ENCODE measurements at places on chromosomes 6 and 20. TPM values are rescaled to one million over a fixed set of nuclear protein-coding genes. Genes with fewer than 3 reads are reported as not detected.

DNA sequence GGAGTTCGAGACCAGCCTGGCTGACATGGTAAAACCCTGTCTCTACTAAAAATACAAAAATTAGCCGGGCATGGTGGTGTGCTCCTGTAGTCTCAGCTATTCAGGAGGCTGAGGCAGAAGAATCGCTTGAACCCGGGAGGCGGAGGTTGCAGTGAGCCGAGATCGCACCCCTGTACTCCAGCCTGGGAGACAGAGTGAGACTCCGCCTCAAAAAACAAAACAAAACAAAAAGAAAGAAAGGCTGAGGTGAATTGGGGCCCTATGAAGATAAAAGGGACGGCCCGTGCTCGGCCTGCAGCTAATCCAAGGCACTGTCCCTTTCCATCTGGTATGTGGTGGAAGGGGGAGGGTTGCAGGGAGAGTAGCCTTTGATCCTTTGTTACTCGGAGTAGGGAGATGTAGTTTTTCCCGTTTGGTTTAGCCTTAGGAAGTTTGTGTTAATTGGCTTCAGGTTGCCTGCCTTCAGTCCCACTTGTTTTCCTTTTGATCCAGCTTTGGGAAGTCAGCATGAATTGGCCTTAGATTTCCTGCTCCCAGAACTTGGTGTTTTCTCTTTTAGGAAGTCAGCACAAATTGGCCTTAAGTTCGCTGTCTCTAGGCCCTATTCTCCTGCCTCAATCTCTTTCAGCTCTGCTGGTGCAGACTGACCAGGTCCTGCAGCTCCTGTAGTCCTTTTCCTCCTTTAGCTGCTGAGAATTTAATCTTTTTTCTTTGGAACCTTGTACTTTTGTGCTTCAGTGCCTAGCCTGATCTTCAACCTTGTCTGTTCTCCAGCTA is 36.1 kb upstream of the PAQR8 start:
- no peak for DNase-seq

GRCh38 chr6:29236060-29236459 is 65.4 kb downstream of the OR2J2 start:
- DNase-seq = no peak

The ADGB gene
- 0.43 TPM for total RNA-seq

GRCh38 chr20:3383878-3384495 is 23.5 kb downstream of the DNAAF9 start:
- no peak for DNase-seq

DNA sequence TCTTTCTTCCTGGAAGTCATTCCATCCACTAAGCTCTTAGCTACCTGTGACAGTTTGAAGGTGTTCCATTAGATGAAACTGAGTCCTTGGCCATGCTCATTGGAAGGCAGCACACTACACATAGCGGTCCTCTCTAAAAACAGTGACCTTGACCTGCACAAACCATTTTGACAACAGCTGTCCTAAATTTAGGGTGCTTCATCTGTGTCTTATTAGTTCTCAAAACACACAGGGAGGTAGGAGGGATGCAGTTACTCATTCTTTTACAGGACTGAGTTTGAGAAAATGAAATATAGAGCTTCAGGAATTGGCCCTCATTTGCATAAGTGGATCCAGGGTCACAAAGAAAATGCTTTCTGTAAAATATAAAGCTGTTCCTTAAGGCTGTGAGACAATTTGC is 20.4 kb upstream of the MAP3K4 start:
- no peak for DNase-seq

The ZBTB46 gene
- total RNA-seq = 4.0 TPM

DNA sequence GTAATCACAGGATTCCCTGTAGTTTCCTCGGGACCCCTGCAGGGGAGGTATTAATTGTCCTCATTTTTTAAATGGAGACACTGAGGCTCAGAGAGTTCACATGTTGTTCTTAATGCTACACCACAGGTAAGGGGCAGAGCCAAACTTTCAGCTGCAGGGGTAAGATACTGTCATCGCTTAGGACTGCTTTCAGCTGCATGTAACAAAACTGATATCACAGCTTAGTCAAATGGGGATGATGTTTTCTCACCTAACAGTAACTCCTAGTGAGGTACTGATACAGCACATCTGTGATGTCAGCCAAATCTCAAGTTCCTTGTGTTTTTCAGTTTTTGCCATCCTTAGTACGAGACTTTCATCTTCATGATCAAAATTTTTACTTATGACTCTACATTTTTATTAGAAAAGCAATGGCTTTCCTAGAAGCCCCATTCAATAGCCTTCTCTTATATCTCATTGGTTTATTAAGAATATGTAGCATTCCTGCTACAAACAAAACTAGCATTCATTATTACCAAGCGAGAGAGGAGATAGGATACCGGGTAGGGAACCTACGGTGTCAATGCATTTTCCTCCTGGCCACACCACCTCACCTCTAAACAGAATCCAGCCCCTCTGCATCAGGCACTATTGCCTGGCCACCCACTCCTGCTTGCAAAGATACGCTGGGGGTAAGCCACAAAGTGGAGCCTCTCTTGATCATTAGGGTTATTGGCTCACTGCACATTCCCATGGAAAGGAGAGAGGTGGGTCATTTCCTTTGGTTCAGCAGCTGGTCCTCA is 557.5 kb downstream of the CD83 start:
- DNase-seq = no peak

- peak; percentile 81 for DNase-seq
These were observed 95.3 kb downstream of the NFATC2 start for GRCh38 chr20:51447097-51447764.

The DEFB124 gene
- not detected for total RNA-seq

The KCNK5 gene
- total RNA-seq = 9.5 TPM

DNA sequence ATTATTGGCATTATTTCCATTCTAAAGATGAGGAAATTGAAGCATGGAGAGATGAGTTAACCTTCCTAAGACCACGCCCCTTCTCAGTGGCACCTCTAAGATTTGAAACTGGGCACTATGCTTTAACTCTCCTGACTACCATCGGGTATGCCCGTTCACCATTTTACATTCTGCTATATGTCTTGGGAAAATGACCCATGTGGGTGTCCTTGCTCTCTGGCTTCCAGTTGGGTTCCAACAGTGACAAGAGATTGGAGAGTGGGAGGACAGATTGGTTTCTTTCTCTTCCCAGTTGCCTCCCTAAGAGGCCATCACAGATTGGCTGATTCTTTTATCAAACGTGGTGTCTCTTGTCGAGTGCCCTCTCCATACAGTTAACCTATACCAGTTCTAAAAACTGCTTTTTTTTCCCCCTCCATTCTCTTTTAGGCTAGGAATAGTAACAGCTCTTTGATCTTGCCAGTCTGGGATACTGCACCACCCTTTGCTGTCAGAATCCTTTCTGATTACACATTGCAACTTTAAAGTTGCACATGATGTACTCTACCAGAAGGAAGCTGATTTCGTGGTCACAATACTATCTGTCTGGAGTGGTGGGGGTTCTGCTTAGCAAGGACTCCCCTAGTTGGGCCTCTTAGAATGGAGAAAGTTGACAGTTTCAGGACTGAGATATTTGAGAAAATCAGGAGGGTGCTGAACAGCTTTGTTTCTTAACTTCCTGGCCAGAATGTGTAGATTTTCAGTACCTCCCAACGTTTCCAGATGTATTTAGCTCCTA is 88.0 kb upstream of the ELOVL5 start:
- DNase-seq = no peak

GRCh38 chr6:138795809-138796603 is at the start of gene ECT2L:
TSS of gene ECT2L (plus strand) at chr6:138796087. CDS start at chr6:138813275, 17,188 bp downstream.
- no peak for DNase-seq

DNA sequence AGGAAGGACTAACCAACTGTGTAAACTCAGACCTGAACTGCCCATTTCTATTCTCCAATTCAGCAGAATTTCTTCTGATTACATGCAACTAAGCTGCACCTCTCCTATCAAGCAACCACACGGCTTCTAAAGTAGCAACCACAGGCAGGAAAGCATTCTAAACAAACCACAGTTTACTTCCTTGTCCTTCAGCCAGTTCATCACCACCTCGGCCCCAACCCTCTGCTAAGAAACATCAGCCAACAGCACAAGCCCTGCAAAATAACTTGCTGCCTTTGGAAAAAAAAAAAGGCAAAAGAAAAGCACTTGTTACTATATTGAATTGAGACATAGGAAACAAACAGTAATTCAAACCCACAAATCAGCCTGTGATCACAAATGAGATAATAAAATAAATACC is 140.3 kb downstream of the NFATC2 start:
- DNase-seq = no peak

DNA sequence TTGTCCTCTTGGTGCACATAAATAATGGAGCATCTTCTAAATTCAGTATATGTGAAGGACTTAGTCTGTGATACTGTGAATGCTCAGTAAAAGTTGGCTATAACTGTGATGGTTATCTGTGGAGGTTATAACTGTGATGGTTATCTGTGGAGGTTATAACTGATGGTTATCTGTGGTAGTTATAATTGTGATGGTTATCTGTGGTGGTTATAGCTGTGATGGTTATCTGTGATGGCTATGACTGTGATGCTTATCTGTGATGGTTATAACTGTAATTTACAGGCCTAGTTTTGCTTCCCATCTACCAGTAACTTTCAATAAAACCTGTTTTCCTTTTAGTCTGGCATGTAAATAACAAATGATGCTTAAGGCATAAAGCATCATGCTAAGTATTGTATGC is 16.5 kb downstream of the PTK7 start:
- no peak for DNase-seq

DNA sequence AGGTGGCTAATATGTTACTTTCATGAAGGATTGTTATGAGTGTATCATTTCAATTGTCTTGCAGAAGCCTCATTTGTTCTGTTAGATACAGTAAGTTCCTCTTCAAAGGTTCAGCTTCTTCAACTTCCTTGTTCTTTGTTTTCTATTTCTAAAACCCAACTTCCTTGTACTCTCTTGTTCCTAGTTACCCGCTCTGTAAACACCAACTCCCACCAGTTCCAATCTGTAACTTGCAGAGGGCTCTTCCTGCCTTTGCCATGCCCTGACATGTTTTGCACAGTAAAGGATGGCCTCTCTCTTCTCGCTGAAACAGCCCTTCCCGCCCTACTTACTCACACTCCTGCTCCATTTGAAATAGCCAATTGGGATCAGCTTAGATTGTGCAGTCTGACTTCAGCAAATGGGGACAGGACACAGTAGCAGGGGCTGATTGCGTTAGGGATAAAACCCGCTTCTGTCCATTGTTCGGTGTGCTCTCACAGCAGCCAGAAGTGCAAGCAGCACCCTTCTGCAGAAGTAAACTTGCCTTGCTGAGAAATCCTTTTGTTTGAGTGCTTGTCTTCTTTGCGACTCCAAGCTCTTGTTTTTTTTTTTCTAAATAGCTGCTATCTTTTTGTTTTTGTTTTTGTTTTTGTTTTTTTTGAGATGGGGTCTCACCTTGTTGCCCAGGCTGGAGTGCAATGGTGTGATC is 45.9 kb upstream of the POU5F1 start:
- DNase-seq = no peak

DNA sequence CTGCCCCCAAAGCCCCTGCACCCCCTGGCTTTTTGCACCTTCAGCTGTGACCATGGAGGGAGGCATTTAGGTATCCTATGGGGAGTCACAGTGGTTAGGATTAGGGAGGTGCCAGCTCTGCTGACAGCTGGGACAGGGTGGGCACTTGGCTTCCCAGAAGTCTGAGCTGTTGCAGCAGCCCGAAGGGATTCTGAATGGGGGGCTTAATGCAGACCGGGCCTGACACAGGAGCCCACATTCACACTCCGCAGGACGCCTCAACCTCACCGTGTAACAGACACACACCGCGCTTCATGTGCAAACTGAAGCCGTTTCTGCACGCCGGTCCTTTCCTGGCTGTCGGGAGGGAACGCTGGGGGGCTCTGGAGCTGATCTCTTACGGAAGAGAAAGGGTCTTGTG is 1.9 kb downstream of the EBF4 start:
- no peak for DNase-seq

GRCh38 chr20:10541668-10542411 is 106.7 kb downstream of the SLX4IP start:
- DNase-seq = peak; percentile 22

- no peak for DNase-seq
These were observed 74.0 kb downstream of the PTPRA start for GRCh38 chr20:2946988-2947961.

The TSBP1 gene
- total RNA-seq = not detected

GRCh38 chr20:7015257-7015656 is 247.8 kb downstream of the BMP2 start:
- DNase-seq = no peak

DNA sequence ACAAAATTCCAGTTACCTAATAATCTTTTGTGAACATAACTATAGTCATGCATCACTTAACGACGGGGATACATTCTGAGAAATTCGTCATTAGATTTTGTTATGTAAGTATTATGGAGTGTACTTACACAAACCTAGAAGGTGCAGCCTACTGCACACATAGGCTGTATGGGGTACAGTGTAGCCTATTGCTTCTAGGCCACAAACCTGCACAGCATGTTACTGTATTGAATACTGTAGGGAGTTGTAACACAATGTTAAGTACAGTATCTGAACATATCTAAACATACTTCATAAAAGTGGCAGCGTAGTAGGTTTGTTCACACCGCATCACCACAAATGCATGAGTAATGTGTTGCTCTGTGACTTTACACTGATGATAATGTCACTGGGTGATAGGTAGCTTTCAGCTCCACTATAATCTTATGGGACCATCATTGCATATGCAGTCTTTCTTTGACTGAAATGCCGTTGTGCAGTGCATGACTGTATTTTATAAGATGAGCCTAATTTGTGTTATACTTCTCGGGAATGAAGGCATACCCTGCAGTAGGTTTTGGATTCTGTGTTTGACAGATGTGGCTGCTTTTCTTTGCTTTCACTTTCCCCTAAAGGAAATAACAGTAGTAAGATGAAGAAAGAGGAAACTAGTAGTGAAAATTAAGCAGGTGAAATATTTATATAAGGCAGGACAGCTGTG is 365.6 kb downstream of the FARS2 start:
- DNase-seq = no peak

GRCh38 chr6:122683989-122684651 is 73.9 kb downstream of the PKIB start:
- no peak for DNase-seq

The APOBEC2 gene
- 7.0 TPM for total RNA-seq

DNA sequence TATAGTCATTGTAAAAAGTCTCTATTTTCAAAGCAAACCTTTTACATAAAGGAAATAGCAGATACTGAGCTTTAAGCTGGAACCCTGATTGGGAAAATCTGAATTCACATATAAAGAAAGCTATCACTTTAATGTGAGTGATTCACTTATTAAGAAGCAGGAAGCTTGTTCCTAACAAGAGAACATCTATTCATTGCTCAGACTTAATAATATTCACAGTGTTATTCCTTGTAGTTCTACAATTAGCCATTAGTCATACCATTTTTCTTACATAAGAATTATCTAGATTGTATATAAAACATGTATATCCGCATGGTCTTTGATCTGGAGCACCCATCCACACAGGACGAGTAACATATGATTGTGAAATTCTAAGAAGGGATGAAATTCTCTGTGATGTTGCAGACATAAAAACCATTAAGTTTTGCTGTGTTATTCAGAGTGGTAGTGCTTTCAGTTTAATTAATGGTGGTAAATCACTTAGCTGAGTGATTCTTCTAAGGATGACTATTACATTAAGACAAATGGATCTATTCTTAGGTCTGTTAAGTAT is 71.1 kb upstream of the FOXQ1 start:
- DNase-seq = no peak

The OPRM1 gene
- total RNA-seq = not detected

GRCh38 chr6:82260997-82261732 is 13.6 kb upstream of the IBTK start:
- DNase-seq = no peak

Data from SJCRH30 (cell line).